ENCODE measurements at places on chromosomes 2 and 18.
A peak's percentile ranks its signal among the peaks of the same experiment; 100 is the strongest.

DNA sequence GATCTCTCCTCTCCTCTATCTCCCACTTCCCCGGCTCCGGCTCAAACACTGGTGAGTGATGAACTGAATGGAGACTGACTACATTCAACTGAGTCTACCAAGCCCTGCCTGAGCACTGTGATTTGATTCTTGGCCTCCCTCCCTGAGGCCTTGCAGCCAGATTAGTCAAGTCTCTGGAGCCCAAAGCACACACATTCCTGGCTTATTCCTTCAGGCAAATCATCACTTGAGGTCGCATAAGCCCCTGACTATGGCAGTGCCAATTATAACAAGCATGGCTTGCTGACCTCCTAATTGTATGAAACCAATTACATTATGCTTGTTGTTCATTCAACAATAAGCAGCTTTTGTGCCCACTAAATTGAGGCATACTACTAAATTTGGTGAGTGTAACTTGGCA is 34.6 kb downstream of the EFEMP1 start:
- no peak for DNase-seq

GRCh38 chr2:189178726-189179569 is 613 bp downstream of the COL5A2 start:
- DNase-seq, result peak; percentile 30

- DNase-seq, result no peak
These were observed 467.7 kb downstream of the PARD3B start for GRCh38 chr2:205012961-205013360.

DNA sequence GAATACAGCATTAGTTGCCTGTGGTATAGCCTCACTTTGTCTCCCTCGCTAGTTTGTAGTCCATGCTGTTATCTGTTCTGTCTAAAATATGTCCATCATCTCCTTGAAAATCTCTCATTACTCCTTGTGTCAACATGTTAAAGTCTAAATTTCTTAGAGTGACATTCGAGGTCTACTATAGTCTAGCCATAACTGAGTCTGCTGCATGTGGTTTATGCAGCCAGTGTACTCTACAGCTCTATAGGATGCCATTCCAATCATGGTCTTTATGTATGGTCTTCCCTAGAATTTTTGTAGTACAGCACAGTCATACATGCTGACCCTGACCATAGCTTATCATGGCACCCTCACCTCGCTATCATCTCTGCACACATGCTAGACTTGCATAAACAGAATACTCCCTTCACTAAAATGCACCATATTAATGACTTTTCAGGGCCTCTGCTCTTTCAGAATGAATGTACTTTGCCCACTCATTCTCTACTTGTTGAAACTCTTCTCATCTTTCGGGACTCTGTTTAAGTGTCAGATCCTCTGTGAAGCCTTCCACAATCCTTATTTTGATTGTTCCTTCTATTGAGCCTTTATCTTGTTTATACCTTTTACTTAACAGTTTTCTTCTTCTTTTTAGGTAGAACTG is 12.8 kb downstream of the TANK start:
- no peak for DNase-seq

DNA sequence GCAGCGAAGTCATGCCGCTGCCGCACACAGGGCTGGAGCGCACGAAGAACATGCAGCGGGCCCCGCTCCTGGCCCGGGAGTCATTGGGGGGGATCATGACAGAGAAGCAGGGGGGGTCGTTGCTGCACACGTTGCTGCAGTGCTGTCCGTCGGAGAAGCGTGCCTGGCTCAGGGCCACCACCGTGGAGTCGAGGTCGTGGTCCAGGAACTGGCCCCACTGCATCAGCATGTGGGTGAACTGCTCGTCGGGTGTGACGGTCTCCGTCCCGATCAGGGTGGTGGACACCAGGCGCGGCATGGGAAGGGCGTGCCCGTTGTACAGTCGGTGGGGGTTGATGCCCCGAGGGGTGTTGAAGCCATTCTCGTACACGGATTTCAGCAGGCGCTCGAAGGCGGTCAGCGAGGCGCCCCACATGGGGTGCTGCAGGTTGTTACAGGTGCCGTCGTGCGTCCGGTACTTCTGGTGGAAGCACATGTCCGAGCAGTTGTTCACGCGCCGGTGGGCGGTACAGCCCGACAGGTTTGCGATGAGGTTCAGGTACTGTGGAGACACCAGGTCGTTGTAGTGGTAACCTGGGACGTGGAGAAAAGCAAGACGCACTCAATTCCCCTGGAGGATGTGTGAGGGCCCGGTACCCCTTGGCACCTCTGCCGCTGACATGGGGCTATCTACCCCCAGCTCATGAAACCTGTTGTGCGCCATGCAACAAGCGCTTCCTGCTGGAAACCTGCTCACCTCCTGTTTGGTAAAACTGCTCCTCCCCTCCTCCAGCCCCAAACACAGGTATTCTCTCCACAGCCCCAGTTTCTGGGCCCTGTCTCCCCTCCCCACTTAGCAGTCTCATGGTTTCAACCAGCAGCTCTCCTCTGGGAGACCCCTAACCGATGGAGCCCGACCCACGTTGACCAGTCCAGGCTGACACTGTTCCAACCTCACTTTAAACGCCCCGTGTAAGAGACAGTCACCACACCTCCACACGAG is 94.9 kb downstream of the PXDN start:
- no peak for DNase-seq

- no peak for DNase-seq
These were observed 73.4 kb downstream of the CCDC93 start for GRCh38 chr2:117940436-117940835.

GRCh38 chr18:76913583-76913982 is 91.2 kb downstream of the ZNF236 start:
- DNase-seq, result no peak

DNA sequence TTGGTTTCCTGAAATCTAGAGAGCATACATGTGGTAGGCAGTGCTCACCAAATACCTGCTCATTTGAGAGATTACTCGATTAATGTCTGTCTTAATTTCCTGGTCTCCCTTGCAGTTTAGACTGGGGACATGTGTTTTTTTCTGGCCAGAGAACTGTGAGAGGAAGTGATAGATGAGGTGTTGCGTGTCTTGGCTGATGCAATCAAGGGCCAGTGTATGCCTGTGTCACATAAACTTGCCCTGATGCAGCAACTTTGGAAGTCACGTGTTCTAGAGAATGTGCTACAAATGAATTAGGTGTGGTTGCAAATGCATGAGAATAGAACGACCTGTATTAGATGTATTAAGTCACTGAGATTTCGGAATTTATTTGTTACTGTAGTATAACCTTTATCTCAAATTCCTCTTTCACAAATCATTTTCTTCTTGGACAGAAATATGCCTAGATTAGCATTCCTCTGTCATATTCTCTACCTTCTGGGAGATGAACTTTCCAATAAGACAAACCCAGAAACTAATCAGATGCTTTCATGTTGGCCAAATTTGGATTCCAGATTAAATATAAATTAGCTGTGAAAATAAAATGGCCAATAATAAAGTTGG is 9.9 kb upstream of the IL1A start:
- peak; percentile 68 for DNase-seq
